ENCODE measurements at places on chromosomes 12 and 14.

GRCh38 chr14:76405627-76406026 lies 29.7 kb downstream of the ESRRB start:
- DNase-seq: no peak

GRCh38 chr12:4171742-4172141 lies 101.8 kb upstream of the CCND2 start:
- no peak for DNase-seq

DNA sequence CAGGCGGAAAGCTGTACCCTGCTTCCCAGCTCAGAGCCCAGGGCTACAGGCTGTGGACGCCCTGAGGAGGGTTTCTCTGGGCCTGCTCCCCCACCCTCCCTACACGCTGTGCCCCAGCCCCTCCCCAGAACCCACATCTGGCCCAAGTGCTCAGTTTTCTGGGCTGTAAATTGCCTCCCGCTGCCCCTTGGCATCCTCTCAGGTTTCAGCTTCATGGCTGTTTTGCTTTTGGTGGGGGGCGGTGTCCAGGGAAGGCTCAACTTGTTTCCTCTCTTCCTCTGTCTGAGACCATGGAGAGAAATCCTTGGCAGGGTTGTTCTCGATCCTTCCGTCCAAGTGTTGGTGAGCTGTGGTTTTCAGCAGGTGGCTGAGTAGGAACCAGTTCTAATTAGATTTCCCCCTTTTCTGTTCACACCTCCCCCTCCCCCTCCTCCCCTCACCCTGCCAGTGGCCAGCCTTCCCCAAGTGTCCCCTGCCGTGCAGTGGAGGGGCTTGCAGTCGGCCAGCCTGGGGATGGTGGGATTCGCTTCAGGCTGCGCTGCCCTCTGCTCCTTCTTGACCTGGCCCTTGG lies 61.8 kb downstream of the TSPAN9 start:
- no peak for DNase-seq

DNA sequence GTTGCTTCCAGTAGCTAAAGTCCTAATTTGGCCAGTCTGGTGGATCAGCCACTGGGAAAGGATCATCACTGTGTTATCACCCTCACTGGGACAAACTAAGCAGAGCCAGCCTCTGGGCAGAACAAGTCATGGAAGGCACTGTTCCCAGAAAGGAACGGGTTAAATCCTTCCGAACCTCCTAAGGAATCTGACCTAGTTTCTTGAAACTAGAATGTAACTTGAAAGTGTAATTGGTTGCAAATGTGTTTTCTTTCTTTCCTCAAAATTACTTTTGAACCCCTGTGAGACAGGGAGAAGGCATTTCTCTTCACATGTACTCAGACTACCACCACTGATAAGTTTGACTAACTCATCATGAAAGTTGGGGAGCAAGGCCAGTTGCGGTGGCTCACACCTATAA lies 18.7 kb upstream of the KICS2 start:
- no peak for DNase-seq

DNA sequence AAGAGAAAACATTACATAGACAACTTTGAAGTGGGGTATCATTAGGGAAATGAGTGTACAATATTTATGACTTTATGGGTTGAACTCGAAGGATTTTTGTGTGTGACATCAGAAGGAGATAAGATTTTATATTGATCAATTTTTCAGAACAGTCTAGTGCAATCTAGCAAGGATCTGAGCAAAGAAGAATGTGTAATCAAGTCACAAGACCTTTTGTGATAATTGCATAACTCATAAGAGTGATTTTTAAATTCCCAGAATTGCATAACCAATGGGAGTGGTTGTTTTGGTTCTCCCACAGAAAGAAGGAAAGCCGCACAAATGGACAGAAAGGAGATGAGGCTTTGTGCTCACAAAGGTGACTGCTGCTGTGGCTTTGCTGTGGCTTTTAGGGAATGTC lies 441.8 kb upstream of the FLRT2 start:
- no peak for DNase-seq

DNA sequence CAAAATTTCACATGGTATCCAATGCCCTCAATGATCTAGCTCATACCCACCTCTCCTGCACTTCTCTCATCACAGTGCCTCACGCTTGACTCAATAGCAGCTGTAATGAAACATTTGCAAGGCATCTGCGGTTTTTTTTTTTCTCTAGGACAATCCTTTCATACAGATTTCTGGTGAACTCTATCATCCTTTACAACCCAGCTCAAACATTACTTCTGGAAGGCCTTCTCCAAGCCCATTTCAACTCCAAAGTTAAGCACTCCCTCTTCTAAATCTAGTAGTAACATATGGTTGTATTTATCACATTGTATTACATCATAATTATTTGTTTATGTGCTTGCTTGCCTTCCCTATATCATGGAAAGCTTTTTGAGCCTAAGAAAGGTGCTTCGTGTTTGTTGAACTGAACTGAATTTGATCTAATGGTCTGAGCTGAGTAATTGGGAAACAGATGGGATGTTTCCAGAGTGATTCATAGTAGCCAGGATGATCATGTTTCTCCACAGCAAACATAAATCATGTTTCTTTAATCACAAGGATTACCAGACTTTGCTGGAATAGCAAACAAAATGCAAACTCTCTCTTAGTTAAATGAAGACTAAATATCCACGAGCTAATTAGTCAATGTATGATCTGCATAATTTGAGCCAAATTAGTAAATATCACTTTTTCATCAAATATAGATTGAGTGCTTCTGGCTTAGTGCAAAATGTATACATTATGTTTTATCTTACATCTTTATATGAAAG lies 14.3 kb downstream of the CFL2 start:
- DNase-seq: no peak

- no peak for DNase-seq
These were observed 193.0 kb downstream of the MON2 start for GRCh38 chr12:62659453-62660295.

GRCh38 chr14:93943052-93943451 lies 15.9 kb downstream of the FAM181A start:
- no peak for DNase-seq

DNA sequence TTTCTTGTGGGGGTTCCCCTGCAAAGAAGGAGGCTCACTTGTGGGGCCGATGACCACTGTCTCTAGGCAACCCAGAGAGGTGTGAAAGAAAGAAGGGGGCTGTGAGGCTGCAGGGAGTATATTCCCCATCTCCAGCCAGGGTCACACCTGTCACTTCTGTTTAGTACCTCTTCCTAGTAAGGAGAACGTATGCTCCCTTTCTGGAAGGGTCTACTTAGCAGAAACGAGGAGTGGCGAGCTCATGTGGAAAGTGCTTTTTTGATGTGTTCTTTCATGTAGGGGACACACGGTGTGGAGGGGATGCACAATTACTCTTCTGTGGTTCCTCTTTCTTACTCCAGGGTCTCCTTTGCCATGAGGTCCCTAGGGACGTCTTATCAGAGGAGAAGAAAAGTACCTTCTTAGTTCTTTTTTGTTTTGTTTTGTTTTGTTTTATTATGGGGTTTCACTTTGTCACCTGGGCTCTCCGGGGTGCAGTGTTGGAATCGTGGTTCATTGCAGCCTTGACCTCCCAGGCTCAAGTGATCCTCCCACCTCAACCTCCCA lies 58.3 kb downstream of the PRKCH start:
- DNase-seq: no peak

- DNase-seq: no peak
These were observed 586.7 kb downstream of the ETNK1 start for GRCh38 chr12:23211384-23212320.

DNA sequence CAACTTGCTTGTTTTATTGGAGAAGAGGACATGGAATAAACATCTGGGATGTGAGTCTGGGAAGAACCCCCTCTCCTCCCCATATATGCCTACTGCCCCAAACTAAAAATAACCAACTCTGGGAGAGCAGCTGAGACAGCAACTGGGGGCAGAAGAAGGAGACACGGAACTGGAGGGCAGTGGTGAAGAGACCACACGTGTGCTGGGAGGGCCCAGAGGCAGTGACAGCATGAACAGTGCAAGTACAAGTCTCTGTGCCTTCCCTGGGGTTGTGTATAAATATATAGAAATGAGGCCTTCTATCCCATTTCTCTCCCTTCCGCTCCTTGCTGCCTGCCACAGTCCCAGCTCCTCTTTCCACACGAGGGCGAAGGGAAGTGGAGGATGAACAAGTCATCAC lies 4.0 kb upstream of the KRT73 start:
- no peak for DNase-seq

GRCh38 chr12:29741342-29742241 lies 42.1 kb downstream of the TMTC1 start:
- no peak for DNase-seq

- DNase-seq: no peak
These were observed 8.6 kb downstream of the VTI1B start for GRCh38 chr14:67665868-67666267.

DNA sequence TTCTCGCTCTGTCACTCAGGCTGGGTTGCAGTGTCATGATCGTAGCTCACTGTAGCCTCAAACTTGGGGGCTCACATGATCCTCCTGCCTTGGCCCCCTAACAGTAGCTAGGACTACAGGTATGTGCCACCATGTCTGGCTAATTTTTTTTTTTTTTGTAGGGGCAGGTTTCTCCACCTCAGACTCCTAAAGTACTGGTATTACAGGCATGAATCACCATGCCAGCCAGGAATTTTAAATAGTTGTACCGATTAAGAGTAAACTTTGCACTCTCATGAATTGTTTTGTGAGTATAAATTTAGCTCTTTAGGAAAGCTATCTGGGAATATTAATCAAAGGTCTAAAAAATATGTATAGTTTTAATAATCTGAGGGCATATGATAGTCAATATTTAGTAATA lies 25.5 kb downstream of the YEATS4 start:
- DNase-seq: no peak

DNA sequence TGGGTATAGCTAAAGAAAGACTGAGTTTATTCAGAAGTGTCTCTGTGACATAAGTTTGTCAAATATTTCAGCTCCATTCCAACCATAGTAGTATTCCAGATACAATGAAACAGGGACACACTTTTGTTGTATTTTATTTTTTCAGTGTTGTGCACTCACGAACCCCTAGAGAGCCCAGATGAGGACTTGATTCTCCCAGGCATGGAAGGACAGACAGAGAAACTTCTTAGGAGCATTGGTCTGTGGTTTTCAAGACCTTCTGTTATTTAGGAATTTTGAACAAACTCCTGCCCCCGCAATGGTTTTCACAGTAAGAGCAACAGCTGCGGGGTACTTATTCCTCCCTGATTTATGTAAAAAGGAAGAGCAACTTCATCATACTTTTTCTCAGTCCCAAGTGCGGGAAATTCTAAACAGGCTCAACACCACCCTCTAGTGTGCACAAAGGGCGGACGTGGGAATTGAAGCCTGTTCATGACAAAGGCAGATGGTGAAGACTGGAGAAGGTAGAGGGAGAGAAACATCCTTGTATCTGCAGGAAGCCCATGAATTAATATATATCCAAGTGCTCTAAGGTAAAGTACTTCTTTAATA lies 147.6 kb downstream of the PAH start:
- no peak for DNase-seq

- DNase-seq: no peak
These were observed 4.3 kb downstream of the KHNYN start for GRCh38 chr14:24434036-24434435.

- peak; percentile 12 for DNase-seq
These were observed 22.4 kb downstream of the FAM222A start for GRCh38 chr12:109735825-109736551.

DNA sequence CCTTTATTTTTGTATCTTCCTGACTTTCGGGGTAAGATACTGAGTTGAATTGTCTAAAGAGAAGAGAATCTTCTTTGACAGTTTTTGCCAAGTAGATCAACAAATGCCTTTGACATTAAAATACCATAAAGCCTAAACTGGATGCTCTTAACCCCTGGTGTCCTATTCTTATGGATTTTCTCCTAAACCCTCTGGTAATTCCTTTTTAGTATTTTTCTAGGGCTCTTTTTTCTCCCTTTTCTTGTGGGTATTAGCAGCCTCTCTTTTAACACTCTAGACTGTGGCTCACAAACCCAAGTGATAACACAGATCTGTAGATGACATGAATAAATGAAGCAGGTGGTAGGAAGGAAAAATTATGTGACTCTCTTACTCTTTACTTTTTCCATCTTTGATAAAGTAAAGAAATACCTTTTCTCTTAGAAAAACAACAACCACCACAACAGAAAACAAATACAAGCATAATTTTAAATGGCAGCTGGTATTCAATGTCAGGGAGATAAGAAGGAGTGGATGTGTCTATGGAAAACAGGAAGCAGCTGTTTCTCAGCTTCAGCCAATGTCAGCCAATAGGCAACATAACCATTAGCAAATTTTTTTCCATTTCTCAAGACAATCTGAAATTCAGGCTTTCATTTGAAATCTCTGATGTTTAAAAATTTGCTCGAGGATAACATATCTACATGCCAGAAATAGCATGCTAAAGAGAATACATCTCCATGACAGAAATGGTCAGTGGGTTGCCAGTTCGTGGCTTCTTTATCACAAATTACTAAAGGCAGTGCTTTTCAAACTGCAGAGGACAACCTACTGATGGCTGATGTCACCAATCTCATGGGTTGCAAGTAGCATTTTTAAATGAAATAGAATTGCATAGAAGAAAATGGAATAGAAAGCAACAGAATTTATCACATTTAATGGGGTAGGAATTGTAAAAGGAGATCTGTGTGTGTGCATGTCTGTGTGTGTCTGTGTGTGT lies 123.1 kb upstream of the KRR1 start:
- no peak for DNase-seq

DNA sequence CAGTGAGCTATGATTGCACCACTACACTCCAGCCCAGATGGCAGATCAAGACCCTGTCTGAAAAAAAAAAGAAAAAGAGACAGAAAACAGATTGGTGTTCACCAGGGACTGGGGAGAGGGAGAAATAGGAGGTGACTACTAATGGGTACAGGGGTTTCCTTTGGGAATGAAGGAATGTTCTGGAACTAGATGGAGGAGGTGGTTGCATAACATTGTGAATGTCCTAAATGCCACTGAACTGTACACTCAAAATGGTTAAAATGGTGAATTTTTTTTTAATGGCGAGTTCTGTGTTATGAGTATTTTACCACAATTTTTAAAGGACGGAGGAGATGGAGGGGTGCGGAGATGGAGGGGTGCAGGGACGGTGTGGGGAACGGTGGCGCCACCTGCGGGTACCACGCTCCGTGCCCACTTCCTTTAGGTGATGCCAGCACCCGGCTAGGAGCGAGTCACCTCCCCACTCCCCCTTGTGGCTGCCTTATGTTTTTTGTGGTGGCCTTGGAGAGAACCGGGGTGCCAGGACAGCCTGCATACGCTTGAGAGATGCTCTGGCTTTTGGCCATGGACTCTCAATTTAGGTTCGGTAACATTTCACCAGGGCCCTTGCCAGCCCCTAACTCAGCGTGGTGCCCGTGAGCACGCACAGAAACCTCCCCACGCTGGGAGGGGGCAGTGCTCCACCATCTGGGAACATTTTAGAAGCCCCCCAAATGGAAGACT lies 16.1 kb downstream of the UBC start:
- DNase-seq: peak; percentile 66

DNA sequence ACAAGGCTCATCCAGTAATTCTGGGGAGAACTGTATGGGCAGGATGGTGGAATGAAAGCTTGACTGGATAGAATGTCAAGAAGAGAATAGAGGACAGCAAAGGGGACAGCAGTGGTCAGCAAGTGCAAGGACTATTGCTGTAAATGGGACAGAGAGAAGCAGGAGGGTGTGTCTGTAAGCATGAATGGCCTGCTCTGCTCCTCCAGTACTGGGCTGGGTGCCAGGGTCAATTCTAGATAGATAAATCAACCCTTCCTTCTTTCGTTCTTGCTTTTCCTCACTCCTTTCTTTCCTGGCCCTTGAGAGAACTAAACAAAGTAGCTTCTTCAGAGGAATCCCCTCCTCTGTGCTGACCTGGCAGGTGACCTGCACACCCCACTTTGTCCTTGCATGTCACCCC lies 1019.2 kb downstream of the BCL11B start:
- DNase-seq: no peak

GRCh38 chr14:39180553-39180952 lies 5.5 kb downstream of the PNN start:
- no peak for DNase-seq
